ENCODE measurements at places on chromosomes 4 and X.
A peak's percentile ranks its signal among the peaks of the same experiment; 100 is the strongest.

DNA sequence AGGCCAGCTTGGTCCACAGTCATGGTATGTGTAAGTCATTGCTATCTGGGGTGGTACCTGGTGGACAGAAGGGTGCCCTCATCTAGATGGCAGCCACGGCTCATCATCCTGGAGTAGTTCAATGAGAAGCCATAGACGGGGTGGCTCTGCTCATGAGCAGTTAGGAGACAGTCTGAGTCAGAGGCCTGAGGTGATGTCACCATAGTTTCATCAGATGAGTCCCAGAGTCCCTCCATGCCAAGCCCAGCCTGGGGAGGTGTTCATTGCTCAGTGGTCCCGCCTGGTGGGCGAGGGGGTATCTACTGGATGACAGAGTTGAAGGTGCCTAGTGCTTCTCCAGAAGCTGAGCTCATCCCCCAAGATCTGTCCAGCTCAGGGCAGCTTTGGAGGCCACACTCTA is 49.8 kb downstream of the DLG3 start:
- DNase-seq: peak; percentile 59

- DNase-seq: peak; percentile 97
Measured at GRCh38 chr4:1192091-1192492, 19.7 kb upstream of the SPON2 start.

- no peak for DNase-seq
Measured at GRCh38 chrX:110036162-110037033, 33.5 kb downstream of the TMEM164 start.

- DNase-seq: no peak
Measured at GRCh38 chr4:11537846-11538245, 109.2 kb upstream of the HS3ST1 start.

DNA sequence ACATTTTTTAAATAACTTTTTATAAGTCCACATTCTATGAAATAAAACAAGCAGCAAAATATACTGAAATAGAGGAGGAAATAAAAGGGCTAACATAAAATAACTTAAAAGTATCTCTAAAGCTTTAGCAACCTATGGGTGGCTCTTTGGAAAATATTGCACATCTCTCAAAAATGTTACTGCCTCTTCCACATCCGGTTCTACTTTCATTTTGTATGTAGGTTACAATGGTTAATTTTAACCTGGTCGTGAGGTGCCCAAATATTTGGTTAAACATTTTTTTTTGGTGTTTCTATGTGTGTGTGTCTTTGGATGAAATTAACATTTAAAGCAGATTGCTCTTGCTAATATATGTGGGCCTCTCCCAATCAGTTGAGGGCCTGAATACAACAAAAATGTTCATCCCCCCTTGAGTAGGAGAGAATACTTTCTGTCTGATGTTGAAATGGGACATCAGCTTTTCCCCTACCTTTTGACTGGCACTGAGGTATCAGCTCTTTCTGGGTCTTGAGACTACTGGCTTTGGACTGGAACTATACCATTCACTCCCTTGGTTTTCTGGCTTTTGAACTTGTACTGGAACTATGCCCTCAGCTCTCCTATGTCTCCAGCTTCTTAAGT is 353.0 kb downstream of the ADAM29 start:
- no peak for DNase-seq

- DNase-seq: peak; percentile 36
Measured at GRCh38 chrX:108396188-108396891, 41.9 kb downstream of the COL4A6 start.

DNA sequence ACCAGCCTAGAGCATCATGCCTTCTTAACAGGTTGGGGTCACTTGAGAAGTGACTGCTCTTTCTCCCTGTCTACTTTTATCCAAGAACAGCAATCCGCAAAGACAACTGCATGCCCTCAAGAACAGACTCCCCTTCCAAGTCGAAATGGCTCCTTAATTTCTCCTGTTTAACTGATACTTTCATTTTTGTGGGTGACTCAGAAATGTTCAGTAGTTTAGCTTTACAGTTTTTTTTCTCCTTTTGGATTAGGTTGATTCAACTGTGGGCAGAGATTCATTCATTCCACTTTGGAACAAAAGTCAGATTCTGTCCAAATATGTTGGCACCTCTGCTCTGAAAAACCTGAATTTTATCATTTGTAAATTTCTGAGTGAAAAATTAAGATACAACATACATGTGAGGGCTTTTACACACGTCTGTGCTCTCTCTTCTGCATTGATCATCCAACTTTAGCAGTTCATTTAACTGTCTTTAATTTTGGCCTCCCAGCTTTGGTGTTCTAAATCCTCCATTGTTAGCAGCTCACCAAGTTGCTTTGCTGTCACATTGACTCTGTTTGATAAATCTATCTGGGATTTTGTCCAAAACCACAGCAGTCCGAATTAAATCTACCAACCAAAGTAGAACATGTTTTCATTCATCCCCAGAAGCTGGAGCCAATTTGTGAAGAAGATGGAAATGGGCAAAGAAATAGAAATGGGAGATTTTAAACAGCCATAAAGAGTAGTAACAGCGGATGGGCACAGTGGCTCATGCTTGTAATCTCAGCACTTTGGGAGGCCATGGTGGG is 50.0 kb downstream of the HOPX start:
- DNase-seq: peak; percentile 57

DNA sequence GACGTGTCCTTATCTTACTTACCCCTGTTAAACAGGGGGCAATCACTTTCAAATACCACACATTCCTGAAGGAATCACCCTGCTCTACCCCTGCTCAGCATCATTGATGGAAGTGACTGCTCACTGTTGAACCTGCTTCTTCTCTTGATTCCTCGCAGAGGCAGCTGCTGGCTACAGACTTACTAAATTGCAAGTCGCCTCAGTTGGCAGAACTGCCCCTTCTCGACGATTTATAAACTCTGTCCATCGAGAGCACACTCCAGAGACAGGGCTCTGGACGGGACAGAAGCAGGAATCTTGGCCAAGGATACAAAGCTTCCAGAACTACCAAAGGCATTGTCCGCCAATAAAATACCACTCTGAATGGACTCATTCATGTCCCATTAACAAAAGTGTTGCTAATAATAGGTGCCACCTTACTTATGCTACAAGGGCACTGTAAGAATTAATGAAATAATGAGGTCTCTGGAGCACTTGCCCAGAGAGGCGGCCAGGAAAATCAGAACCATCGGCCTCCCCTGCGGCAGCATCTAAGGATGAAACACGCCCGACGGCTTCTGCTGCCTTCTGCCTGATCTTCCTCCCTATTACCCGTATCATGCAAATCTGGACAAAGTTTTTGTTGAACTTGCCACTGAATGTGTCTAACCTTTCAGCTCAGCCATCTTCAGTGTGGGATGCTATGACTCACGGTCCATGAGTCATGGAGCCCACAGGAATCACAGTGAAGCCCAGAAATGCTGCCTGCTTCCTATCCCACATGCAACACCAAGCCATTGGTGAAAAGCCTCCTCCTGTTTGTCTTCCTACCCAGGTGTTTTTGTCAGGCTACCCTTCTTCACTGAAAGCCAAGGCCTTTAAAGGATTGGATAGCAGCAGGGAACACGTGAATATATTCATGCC is 164.9 kb downstream of the MAML3 start:
- DNase-seq: peak; percentile 96

- no peak for DNase-seq
Measured at GRCh38 chr4:53721263-53721662, 130.0 kb upstream of the LNX1 start.

- DNase-seq: no peak
Measured at GRCh38 chrX:14295426-14295825, 233.9 kb upstream of the GLRA2 start.

- DNase-seq: peak; percentile 63
Measured at GRCh38 chr4:176034499-176034898, 31.1 kb upstream of the WDR17 start.

GRCh38 chrX:23729214-23729613 is 13.9 kb downstream of the ACOT9 start:
- no peak for DNase-seq

- no peak for DNase-seq
Measured at GRCh38 chrX:37783305-37783704, 3.4 kb downstream of the CYBB start.

GRCh38 chrX:413322-414201 is 26.9 kb upstream of the PPP2R3B start:
- no peak for DNase-seq

GRCh38 chr4:120736312-120736711 is 186.2 kb downstream of the PRDM5 start:
- no peak for DNase-seq

DNA sequence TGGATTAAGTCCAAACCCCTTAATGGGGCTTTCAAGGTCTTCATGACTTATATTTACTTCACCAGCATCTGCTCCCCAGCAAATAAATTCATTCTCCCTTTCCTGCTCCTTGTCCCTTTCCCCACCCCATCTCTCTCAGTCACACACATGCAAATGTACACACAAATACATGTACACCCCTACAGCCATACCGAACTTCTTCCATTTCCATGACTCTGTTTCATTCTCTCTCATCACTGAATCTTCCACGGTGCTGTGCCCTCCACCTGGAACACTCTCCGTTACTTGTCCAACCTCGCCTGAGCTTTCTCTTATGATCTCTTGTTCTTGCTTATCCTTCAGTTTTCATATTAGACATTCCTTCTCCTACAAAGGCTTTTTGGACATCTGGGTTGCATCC is 22.0 kb upstream of the RPA4 start:
- no peak for DNase-seq

- no peak for DNase-seq
Measured at GRCh38 chr4:153520801-153521329, 54.7 kb downstream of the TMEM131L start.

DNA sequence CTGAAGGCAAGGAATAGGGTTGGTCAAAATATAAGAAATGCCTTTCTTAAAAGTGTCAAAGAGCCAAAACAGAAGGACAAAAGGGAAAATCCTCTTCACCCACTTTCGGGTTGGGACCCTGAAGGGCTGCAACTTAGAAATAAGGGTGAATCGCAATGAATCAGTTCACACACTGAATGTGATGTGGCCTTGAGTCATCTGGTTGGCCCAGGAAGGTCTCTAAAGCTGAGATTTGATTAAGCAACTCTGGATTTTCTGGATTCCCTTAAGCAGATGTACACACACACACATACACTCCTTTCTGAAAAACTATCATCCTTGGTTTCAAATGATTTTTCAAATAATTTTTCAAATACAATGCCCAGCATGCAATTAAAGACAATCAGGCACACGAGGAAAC is 13.1 kb downstream of the TAB3 start:
- peak; percentile 81 for DNase-seq

- DNase-seq: no peak
Measured at GRCh38 chrX:70092247-70092646, 30.0 kb downstream of the OTUD6A start.

DNA sequence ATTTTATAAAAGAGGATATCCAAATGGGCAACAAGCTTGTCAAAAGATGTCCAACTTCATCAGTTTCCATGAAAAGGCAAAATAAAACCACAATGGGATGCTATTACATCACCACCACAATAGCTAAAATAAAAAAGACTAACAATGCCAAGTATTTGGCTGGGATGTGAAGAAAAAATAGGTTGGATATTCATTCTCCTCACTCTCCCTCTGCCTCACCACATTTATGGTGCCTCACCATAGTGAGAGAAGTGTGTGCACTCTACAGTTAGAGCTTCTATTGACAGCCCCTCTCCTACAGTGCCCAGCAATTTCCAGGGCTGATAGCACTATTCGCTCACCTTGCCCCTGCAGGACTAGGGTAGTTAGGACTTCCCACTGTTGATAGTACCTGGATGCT is 25.5 kb downstream of the VEGFC start:
- DNase-seq: peak; percentile 61

DNA sequence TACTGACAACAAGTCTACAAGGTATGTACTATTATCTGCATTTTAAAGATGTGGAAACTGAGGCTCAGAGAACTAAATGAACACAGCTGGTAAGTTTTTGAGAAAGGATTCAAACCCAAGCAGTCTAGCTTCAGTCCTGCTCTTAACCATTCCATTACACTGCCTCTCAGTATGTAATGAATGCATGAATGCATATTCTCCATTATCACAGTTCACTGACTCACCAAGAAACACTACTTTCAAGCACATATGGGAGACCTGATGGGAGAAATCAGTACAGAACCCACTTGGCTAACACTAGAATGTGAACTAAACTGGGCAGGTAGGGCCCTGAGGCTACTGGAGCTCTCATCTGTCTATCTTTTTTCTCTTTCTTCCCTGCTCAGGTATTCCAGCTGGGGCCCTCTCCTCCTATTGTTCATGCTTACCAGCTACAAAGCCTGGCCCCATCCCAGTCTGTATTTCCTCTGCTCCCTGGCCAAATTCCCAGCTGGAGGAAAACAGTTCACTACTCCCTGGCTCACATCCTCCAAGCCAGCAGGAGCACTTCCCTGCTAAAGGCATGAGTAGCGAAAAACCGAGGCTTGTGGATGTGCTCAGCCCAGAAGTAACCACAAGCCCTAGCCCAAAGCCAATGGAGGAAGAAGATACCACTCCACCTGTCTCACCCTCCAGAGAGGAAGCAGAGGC is 178.2 kb upstream of the ARHGEF9 start:
- no peak for DNase-seq

DNA sequence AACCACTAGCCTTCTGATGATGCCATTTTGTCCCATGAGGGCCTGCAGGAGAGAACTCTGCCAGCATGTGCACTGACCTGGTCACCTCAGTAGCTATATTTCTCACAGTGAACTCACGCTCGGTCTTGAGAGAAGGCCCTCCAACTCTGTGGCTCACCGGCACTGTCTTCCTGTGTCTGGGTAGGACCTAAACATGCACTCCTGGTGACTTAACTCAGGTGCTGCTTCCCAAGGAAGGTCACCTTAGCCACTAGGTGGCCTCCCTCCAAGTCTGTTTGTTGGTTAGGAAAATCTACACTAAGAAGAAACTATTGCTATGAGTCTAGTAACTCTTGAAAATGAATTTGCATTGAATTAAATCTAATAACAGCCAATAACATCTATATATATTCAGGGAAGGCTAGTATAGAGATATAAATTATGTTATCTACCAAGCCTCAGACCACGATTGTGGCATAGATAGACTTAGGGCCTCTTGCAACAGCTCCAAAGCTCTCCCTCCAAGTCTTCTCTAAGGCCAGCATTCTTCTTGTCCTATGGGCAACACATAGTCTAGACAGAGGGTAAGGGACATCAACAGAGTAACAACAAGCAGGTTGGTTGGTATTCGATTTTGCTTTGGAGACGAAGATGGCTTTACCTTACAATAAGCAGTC is 24.7 kb downstream of the TLR10 start:
- DNase-seq: no peak

- DNase-seq: no peak
Measured at GRCh38 chr4:174657472-174657871, 135.2 kb upstream of the HPGD start.

DNA sequence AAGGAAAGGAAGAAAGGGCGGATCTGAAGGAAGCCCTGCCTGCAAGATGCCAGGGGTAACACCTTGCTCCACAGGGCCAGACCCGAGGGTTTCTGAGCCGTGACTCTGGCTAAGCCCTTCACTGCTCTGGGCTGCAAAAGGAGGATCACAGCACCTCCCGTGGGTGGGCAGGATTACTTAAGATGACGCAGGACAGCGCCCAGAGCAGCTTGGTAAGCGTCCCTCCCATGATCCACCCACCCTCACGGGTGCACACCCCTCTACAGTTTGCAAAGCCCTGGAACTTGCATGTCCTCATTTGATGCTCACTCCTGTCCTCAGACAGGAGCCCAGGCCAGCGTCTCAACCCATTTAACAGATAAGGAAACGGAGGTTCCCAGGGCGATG is 64.9 kb downstream of the CRMP1 start:
- no peak for DNase-seq
